Kidney epithelial cell (primary cell): ENCODE measurements at places on chromosomes 13 and 19.

DNA sequence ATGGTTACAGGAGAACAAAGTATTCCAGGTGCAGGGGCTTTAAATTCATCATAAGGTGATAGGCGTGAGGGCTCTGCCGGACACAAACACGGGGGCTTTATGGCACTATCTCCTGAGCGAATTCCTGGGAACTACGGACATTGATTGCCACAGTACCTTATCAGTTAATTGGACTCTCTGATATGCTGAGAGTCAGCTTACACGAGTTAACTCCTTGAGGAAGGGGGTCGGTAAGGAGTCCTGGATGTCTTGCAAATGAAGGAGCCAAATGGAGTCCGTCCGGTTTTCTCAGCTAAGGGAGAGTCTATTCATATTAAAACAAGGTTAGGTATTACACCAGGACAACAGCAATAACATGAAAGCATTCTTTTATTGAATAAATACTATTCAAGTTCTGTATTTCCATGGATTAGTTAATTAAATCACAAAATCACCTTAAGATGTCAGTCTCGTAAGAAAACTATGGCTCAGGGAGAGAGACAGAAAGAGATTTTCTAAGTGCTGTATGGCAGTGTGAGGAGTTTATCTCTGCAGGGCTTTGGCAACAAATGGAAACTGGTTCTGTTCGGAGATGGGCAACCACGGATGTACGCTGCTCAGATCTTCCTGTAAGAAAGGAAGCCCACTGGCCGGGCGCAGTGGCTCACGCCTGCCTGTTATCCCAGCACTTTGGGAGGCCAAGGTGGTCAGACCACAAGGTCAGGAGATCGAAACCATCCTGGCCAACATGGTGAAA lies 26.2 kb upstream of the HIF3A start:
- DNase-seq: no peak

DNA sequence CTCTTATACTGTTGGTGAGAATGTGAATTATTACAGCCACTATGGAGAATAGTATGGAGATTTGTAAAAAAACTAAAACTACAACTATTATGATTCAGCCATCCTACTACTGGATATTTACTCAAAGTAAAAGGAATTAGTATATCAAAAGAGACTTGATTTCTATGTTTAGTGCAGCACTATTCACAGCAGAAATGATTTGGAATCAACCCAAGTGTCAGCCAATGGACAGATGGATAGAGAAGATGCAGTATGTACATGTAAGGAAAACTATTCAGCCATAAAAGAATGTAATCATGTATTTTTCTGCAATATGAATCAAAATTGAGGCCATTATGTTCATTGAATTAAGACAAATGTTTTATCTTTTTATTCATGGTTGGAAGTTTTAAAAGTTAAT lies 1705.5 kb downstream of the SLITRK1 start:
- DNase-seq: no peak

DNA sequence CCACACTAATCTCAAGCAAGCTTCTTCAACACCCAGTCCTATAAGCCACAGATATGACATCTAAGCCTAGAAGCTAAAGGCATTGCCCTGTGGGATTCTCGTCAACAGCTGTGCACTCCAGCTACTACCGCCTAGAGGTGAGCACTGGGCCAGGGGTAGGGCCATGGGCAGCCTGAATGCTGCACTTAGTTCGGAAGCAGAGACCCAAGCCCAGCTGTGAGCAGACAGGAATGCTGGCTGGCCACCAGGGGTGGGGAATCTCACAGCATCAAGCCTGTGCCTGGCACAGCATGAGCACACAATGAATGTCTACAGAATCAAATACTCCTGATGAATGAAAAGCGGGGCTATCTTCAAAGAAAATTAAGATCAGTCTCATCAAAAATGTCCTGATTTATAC lies 167.5 kb upstream of the UBL3 start:
- no peak for DNase-seq

DNA sequence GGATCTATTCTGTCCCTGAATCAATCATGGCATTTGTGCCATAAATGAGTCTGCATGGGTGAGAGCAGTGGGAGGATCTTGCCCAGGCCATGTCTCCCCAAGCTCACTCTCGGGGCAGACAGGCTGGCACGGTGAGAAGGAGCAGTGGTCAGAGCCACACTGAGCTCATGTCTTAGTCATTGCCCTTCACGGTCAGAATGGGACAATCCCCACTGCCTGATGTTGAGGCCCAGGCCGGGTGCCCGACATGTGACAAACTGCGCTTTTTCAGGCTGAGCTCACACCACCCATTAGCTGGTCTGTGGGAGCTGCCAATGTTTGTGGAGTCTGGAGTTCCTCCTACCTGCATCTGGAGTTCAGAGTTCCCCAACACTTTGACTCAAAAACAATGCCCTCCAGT lies 481.9 kb downstream of the COG6 start:
- no peak for DNase-seq

- DNase-seq: no peak
Observed at GRCh38 chr13:41370736-41371135, 59.7 kb downstream of the NAA16 start.

GRCh38 chr19:1860042-1860775 lies 3.2 kb downstream of the KLF16 start:
- DNase-seq: no peak

GRCh38 chr19:12843999-12844732 lies 5.9 kb downstream of the MAST1 start:
- DNase-seq: no peak

GRCh38 chr19:16573296-16573695 lies 1.1 kb upstream of the SLC35E1 start:
- DNase-seq: no peak
